Activated gamma-delta T cell treated with Interleukin-2 at 50 U/mL for 16 hours (primary cell): ENCODE measurements at places on chromosomes 12 and 14.

DNA sequence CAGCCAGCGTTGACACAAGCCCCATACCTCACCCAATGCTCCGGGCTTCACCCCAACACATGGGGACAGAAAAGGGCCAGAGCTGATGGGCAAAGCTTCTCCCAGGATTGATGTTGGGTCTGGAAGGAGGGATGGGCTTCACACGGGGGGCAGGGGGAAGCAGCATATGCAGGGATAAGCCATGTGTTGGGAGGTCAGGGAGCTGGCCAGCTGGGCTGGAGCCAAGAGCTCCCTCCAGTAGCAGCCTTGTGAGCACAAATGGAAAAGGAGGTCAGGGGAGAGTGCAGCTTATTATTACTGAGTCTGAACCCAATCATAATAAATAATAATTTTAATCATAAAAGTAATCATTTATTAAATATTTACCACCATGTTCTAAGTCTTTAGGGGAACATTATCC lies 9.3 kb downstream of the PLEKHD1 start:
- DNase-seq = no peak

GRCh38 chr14:93239869-93240677 lies 33.0 kb downstream of the UBR7 start:
- no peak for DNase-seq

GRCh38 chr12:90546511-90546910 lies 408.5 kb downstream of the CCER1 start:
- DNase-seq = no peak

GRCh38 chr14:49895480-49895879 lies 2.6 kb downstream of the ARF6 start:
- DNase-seq = no peak

- DNase-seq = no peak
These were observed 753.6 kb upstream of the STXBP6 start for GRCh38 chr14:25803386-25804018.

GRCh38 chr14:70803321-70804310 lies 5.7 kb downstream of the MAP3K9 start:
- no peak for DNase-seq

DNA sequence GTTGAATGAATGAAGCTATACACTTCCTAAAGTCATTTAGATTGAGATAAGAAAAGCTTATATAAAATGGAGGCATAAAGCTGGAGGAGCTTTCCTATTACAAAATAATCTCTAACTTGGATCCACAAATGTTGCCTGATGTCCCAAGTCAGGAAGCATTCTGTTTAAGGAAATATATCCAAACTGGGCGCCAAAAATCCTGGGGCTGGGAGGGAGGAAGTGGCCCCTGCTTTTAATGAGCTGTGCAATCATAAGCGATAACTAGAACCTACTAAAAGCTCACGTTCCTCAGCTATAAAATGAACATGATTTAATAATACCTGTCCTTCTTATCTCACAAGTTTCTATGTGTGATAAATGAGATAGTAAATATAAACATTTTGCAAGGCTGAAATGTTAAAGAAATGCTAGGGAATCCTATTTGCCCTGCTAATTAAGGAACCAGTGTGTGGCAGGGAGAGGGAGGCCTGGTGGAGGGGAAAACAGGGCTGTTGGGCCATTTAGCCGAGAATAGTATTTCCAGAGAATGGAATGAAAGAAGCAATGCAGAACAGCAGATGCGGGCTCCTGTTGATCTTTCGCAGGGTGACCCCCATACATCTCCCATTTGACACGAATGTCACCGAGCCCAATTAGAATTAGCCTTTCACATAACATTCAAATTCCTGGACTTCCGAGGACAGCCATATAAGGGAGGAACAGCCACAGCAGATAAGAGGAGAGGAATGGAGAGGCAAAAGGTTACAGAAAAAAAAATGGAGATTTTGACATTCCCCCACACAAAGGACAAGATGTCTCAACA lies 25.9 kb downstream of the DUSP6 start:
- DNase-seq = no peak
